ENCODE measurements at places on chromosomes 11 and 22. TPM values are rescaled to one million over a fixed set of nuclear protein-coding genes. Genes with fewer than 3 reads are reported as not detected.
A peak's percentile ranks its signal among the peaks of the same experiment; 100 is the strongest.

DNA sequence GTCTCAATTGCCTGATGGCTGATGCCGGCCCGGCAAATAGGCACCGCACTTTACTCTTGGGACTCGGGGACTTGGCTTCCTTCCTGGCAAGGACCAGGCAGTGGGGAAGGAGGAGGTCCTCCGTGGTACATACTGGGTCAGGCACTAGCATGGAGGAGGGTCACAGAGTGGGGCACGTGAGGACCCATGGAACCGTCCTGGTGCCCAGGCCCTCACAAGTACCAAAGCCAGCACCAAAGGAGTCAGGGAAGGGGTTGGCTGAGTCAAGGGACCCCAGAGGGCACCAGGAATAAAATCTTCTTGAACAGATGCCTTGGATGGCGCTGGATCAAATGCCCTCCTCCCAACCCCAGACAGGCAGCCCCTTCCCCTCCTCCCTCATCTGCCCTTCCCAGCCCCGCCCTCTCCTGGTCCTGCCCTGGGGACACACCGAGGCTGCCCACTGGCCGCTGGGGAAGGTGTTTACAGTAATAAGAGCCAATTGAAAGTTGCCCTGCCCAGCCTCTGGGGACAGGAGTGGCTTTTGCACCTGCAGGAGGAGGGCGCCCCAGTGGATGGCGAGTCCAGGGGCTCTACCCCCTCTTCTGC lies 5.6 kb upstream of the CARNS1 start:
- peaks cover 19% of the 10 kb centered on the region for H3K27me3 ChIP-seq
- no peaks in the 10 kb centered on the region for H3K36me3 ChIP-seq
- H3K4me3 ChIP-seq = no peak overlapping the region
- H3K27ac ChIP-seq = no peak overlapping the region

DNA sequence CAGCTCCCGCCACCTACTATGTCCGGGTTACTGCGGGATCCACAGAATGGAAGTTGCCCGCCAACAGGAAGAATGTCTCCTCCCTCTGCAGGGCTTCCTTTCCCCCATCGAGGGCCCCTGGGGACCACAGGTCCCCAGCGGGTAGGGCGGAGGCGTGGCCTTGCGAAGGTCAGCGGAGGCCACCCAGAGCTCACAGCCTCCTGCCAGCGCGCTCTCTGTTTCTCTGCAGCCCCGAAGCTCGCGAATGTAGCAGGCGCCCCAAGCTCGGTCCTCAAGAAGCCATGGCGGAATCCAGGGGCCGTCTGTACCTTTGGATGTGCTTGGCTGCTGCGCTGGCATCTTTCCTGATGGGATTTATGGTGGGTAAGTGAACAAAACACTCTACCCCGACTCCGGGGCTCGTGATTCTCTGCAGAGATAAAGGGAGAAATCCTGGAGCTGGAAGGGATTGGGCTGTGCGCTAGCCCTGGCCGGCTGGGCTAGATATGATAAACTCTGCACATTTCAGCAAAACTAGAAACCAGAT lies at the start of gene NAALAD2:
Gene NAALAD2, plus strand, starts transcription at position 186 of the 526 bp plus-strand sequence. Its CDS starts 96 bp downstream, at position 282.
- H3K27ac ChIP-seq = no peak within 1 kb of the TSS
- H3K27me3 ChIP-seq = no peaks in the 10 kb centered on the region
- H3K4me3 ChIP-seq = peak within 1 kb of the TSS; percentile 64
- H3K36me3 ChIP-seq = no peaks in the 10 kb centered on the region
- peak; percentile 18 for DNase-seq
- H3K4me1 ChIP-seq = no peaks in the 10 kb centered on the region

DNA sequence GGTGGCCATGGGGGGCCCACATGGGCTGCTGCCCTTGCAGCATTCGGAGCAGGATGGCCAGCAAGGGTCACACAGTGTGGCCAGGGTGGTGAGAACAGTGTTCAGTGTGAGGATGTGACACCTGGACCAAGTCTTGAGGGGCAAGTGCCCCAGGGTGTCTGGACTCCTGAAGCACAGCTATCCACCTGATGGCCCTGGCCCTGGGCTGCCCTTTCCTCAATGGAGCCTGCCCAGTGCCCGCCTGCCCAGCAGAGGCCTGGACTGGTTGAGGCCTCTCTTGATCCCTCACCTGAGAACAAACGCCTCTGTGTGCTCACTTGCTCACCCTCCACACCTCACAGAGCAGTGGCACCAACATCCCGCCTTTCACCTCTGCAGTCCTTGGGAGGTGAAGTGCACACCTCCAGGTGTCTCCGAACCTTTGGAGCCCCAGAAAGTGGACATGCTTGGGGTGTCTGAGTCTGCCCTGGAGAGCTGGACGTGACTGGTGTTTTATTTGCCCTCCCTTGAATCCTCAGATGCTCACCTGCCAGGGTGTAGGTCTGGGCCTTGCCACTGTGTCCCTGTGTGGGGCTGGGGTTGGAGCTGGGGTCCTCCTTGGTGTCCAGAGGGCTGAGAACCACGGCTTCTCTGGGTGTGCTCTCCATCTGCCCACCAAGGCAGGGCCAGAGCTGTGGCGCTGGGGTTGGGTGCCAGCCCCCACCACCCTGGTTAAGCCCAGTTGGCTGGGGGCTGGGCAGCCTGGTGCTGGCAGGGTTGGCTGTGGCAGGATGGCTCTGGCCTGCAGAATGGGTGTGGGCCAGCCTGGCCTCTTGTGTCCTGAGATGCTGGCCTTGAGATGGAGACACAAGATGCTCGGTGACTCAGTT lies 3.8 kb upstream of the MUC2 start:
- H3K27ac ChIP-seq = no peak overlapping the region
- H3K36me3 ChIP-seq = no peaks in the 10 kb centered on the region
- peaks cover 20% of the 10 kb centered on the region for H3K4me1 ChIP-seq
- H3K27me3 ChIP-seq = peaks cover 2% of the 10 kb centered on the region
- DNase-seq = no peak

Gene GNAZ
- 0.96 TPM for total RNA-seq
